Activated naive CD8-positive, alpha-beta T cell treated with anti-CD3 and anti-CD28 coated beads, Interleukin-2, amount 10 ng/mL, durations not matched to agents 7 days and 5 days (primary cell): ENCODE measurements at places on chromosomes 5 and 9.

DNA sequence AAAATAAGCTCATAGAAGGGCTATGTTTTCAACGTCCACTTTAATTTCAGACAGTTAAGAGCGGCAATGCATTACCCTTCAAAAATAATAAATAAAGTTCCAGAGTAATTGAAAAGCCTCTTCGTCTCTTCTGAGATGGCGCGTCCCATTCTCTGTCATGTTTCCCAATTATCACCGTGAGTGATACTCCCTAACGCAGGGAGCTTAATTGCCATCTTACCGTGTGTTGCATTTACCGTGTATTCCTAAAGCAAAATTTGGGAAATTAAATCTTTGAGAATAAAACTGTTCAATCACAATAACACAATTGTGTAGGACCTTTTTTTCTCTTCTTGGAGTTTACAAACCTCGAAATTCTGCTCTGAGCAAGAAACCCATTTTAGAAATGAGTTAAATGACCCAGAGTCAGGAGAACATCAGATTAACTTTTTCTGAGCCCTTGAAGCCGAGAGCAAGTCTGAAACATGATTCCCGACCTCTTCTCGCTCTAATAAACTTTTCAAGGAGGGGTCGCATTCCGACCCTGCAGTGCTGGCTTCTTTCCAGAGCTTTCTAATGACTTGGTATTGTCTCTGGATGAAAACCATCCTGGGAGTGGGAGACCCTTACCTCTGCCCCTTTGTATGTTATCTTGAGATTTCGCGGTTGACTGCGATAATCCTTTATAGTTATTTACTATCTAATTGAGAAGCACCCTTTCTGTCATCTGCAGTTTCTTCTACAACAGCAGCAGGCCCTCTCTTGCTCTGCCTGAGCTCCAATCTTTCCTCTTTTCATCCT is 251.5 kb downstream of the FSTL4 start:
- DNase-seq = no peak

GRCh38 chr5:177300236-177300880 is 3.2 kb downstream of the RAB24 start:
- DNase-seq = peak; percentile 60

- DNase-seq = no peak
Observed at GRCh38 chr9:91945277-91946085, 4.5 kb downstream of the ROR2 start.

DNA sequence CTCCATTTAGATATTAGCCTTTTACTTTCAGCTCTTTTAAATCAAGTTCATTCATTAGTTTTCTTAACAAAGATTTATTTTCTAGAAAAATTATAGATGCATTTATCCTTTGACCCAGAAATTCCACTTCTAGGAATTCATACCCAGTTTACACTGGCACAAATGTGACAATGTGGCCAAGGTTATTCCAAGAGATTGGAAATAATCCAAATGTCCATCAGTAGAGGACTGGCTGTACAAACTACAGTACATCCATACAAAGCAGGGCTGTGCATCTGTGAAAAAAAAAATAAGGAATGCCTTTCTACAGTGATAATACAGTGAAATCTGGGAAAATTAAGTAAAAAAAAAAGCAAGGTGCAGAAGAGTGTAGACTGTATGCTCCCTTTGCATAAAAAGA is 149.2 kb downstream of the GABBR2 start:
- no peak for DNase-seq

GRCh38 chr9:75455444-75455921 is 367.2 kb downstream of the OSTF1 start:
- DNase-seq = no peak

- DNase-seq = no peak
Observed at GRCh38 chr9:74772121-74772520, 115.6 kb downstream of the TRPM6 start.
